Chondrocyte (in vitro differentiated cells): ENCODE measurements at places on chromosomes 7 and 10.

DNA sequence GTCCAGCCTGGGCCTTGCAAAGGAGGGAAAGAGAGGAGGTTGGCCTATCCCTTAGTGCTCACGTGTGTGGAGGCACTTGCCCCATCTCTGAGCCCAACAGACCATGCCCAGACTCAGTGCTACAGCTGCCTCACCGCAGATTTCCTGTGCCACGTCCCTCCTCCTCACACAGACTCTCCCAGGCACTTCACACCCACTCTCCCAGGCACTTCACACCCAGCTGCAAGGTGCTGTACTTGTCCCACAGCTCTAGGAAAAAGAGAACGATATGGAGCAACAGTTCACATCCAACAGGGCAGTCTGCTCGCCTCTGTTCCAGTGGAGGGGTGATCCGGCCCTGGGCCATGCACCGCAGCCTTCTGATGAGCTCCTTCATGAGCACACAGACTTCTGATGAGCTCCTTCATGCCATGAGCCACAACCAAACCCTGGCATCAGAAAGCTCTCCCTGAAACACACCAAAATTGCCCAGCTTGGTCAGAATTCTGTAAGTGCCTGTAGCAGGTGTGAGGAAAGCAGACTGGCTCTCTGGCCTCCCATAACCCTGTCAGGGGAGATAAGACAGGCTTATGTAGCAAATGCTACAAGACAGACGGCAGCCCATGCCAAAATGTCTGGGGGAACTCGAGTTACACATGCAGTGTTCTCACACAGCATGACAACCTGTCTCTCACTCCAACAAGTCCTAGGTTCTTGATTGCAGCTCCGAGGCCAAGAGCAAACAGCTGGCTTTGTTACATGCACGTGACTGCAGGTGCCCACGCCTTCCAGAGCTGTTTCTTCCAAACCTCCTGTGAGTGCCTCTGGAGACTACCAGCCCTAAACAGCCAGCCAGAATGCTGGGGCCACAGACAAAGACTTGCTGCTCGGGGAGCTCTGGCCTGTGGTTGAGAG, 348.5 kb downstream of the GRID1 start:
- DNase-seq, result no peak

GRCh38 chr7:7907306-7907705, 61.3 kb upstream of the GLCCI1 start:
- no peak for DNase-seq

DNA sequence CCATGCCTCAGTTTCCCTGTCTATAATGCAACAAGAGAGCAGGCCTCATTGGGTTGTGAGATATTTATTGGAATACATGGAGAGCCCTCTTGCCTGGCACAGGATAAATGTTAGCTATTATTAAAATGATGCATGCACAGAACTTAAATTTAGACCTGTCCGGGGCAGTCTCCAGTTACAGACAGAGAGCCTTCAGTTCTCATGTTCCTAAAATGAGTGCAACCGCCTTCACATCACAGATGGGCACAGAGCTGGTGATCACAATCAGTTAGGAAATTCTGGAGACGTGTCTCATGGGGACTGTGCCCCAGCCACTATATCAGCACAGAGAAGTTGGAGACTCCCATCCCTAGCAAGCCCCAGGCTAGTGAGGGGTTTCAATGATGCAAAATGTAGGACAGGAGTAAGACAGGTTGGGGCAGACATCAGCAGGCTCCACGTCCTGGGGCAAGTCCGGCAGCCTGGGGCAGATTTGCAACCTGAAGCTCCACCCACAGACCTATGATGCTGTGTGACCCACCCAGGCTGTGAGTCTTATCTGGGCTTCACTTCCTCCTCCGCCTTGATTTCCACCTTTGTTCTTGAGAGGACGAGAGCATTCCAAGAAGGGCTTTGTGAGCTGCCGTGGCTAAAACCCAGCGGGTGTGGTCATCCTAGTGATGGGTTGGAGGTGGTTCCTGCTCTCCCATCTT, 49.4 kb downstream of the CXCL12 start:
- DNase-seq, result no peak

DNA sequence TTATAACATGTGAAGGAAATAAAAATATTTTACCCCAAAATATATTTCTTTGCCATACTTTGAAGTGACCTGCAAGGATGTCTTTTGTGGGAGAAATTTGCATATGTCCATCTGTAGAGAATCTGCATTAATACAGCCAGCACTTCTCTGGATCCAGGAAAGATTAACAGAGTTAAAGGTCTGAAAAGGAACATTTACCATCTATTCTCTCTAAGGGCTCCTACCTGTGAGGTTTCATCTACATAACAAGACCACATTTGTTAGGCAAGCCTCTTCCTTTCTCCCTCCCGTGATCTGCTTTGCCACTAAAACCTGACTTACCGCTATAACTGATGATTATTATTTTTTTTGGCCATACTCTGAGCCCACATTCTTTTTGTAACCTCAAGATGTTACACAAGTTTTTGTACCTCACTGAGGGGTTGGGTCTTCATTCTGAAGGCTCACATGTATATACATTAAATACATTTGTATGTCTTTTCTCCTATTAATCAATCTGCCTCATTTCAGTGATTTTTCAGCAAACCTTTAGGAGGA, 129.4 kb downstream of the AKR1D1 start:
- DNase-seq, result no peak

GRCh38 chr10:45673074-45673648, 589 bp upstream of the ZFAND4 start:
- no peak for DNase-seq

DNA sequence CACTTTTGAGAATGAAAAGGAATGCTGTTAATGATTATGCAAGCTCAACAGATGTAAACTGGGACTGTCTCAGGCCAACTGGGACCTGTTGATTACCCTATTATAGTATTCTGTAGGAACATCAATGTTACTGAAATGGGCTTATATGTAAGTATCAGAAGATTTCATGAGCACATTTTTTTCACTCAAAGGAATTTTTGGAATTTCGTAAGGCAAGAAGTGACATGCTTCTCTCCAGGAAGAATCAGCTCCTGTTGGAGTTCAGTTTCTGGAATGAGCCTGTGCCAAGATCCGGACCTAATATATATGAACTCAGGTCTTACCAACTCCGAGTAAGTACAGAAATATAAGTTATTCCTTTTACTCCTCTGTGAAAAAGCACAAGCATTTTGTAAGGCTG, 19.2 kb downstream of the NIPSNAP2 start:
- no peak for DNase-seq

- DNase-seq, result peak; percentile 81
Observed at GRCh38 chr7:149822353-149822943, 15.7 kb upstream of the ZNF862 start.

GRCh38 chr7:46157404-46157803, 236.3 kb upstream of the IGFBP3 start:
- DNase-seq, result no peak

- DNase-seq, result no peak
Observed at GRCh38 chr7:40015790-40016296, 65.8 kb downstream of the CDK13 start.

DNA sequence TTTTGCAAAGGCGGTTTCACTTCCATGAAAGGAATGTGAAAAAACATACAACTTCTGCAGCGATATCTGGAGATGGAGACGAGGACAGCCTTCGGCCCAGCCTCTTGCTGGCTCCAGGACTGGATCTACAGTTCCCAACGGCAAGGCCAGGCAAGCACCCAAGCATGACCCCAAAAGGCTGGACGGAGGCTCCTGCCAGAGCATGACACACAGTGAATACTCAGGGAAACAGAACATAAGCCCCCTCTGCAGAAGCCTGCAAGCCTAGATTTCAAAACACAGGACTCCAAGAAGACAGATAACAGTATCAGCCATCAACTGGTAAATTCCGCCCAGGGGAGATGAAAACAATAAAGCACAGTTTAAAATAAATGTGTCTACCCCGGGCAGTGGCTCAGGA, 3.3 kb upstream of the LRRC27 start:
- peak; percentile 32 for DNase-seq

DNA sequence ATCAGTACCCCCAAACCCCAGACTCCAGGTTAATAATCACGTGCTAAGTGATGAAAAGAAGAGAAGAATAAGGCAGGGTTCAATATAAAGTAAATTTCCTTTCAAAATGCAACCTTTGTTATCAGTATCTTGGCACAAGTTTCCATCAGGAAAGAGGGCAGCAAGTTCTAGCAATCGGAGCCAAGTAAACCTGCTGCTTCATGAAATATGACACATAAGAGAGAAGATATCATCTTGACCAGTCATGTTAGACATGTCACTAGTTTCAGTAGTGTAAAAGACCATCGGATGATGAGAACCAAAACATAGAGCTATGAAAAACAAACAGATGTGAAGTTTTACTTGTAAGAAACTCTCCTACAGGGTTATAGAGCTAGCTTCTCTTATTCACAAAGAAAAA, 44.0 kb downstream of the AASS start:
- no peak for DNase-seq

GRCh38 chr10:117214401-117214800, 17.1 kb downstream of the KCNK18 start:
- DNase-seq, result no peak

DNA sequence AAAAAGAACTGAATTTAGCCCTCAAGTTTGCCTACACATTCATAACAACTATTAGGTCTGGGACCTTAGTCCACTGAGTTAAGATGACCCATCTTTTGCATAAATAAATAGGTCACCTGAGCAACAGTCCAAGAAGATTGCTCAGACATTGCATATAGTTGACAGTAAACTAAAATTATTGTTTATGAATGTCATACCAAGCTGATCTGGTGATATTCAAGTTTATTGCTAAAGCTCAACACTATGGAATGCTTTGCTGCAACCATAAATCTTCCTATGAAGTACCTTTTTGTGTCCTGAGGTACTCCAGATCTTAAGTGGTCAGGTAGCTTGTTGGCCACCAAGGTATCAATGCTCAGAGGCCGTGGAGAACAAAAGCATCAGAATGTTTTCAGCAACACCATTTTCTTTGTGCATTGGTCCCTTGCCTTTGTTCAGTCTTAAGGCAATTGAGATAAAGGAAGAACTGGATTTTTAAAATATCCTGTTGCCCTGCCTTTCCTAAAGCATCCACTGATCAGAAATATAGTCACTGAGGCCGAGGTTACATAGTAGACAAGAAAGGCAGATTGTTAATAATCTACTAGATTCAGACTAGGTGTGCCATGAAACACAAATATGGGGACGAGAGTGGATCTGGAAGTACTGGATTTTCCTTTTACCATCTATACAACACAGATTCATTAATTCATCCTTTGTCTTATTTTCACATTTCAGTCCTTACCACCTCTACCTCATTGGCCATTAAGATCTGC, 321.3 kb downstream of the PTEN start:
- no peak for DNase-seq

- no peak for DNase-seq
Observed at GRCh38 chr10:73810735-73811465, 498 bp downstream of the NDST2 start.
